ENCODE measurements at places on chromosomes 1 and 21.

DNA sequence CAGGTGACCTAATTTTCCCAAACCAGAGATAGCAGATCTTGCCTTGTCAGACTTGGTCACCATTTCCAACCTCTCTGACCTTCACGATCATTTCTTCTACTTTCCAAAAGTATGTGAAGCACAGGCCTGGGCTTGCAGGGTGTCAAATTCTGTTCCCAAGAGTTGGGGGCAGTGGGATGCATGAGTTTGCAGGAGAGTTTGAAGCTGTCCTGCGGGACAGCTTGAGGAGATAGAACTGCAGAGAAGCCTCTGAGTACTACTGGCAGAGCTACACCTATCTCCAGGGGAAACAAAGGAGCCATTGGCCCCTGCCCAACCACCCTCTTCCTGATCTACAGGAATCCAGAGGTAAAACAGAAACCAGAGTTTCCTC lies 11.3 kb downstream of the TXNIP start:
- no peak for DNase-seq

- DNase-seq, result no peak
Measured at GRCh38 chr1:179091691-179092165, 9.9 kb downstream of the TOR3A start.

GRCh38 chr21:26112975-26113374 lies 57.6 kb downstream of the APP start:
- DNase-seq, result no peak

GRCh38 chr1:22914633-22915217 lies 57.9 kb downstream of the LACTBL1 start:
- DNase-seq, result no peak

DNA sequence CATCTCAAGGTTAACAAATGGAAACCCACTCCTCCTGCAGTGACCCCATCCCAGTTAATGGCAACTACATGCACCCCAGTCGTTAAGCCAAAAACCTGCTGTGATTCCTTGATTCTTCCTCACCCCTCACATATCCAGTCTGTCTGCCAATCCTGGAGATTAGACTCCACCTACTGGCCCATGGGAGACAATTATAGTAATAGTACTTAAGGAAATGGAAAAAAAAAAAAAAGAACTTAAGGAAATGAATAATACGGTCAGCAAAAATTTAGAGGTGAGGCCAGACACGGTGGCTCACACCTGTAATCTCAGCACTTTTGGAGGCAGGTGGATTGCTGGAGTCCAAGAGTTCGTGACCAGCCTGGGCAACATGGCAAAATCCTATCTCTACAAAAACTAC lies 7.0 kb downstream of the NOL9 start:
- DNase-seq, result no peak

DNA sequence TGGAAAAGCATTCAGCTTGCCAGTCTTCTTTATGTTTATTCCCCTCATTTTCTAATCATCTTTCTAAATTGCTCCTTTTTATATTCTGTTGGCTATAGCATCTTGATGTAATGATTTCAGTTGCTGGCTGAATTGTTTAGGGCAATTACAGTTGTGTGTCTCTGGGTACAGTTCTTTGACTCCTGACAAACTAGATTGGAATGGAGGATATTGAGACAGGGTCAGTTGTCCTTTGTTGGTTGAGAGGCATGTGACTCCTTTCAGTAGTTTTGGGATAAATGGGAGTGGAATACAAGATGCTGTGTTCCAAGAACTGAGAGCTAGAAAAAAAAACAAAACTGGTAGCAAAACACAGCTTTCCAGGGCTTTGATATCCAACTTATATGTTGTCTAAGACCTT lies 1.5 kb downstream of the CENPF start:
- no peak for DNase-seq

DNA sequence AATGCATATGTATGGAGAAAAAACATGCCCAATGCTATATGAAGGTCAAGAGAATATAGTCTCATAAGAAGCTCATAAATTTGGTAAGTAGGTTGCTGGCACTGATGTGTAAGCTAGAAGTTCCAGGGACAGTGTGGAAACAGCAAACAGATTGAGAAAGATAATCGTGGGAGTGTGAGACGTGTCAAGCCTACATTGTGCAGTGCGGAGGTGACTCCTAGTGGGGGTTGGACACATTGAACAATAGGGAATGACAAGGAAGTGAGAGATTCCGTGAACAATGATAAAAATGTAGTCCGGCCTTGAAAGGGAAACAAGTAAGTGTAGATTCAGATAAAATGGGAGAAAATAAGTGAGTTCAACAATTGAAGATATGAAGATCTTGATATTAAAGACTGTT lies 788.4 kb upstream of the PRMT6 start:
- DNase-seq, result no peak

- DNase-seq, result no peak
Measured at GRCh38 chr1:169322138-169322537, 45.5 kb downstream of the NME7 start.

DNA sequence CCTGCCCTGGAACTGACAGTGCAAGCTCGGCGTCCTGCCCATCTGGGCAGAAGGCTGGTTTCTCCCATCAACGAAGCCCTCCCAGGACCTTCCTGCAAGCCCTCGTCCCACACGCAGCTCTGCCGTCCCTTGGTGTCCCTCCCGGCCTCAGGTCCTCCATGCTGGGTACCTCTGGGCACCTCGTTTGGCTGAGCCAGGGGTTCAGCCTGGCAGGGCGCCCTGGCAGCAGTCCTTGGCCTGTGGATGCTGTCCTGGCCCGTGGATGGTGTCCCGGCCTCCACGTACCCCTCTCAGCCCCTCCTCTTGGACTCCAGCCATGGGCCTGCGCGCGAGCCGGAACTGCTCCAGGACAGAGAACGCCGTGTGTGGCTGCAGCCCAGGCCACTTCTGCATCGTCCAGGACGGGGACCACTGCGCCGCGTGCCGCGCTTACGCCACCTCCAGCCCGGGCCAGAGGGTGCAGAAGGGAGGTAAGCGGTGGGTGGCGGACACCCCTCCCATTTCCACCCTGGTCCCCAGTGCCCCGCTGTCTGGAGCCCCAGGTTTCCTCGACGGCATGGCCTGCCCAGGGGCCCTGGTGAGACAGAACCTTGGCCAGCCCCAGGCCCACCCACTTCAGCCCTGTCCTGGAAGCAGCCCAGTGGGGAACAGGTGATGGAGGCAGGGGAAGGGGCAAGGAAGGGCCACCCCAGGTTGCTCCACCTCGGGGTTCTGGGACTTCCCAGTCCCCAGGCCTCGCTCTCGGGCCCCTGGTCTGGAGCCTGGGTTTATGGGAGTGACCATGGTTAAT lies 3.5 kb downstream of the TNFRSF14 start:
- no peak for DNase-seq

GRCh38 chr1:166900987-166901386 lies 24.9 kb upstream of the TADA1 start:
- DNase-seq, result no peak

- DNase-seq, result peak; percentile 65
Measured at GRCh38 chr1:204363335-204364114, 3.8 kb upstream of the PLEKHA6 start.

- DNase-seq, result no peak
Measured at GRCh38 chr1:162541619-162542141, 19.8 kb upstream of the UAP1 start.

GRCh38 chr1:31880957-31881687 lies 57.0 kb downstream of the PTP4A2 start:
- DNase-seq, result no peak

- DNase-seq, result peak; percentile 50
Measured at GRCh38 chr1:32992489-32993323, 28.1 kb upstream of the RNF19B start.

DNA sequence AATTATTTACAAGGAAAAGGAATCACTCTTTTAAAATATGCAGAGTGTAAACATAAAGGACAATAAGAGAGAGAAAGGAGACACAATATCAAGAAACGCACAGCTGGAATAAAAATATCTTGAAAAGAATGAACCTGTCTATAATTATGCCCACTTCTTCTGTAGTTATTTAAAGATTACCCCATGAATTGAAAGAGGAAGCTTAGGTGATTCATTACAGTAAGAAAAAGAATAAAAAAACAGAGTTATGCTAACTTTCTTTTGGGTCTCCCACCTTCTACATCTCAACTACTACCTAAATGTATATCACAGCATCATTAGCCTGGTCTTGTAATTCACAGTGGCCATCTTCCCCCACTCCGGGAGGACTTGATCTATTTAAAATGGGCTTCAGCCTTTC lies 182.1 kb downstream of the MRPL39 start:
- DNase-seq, result no peak

DNA sequence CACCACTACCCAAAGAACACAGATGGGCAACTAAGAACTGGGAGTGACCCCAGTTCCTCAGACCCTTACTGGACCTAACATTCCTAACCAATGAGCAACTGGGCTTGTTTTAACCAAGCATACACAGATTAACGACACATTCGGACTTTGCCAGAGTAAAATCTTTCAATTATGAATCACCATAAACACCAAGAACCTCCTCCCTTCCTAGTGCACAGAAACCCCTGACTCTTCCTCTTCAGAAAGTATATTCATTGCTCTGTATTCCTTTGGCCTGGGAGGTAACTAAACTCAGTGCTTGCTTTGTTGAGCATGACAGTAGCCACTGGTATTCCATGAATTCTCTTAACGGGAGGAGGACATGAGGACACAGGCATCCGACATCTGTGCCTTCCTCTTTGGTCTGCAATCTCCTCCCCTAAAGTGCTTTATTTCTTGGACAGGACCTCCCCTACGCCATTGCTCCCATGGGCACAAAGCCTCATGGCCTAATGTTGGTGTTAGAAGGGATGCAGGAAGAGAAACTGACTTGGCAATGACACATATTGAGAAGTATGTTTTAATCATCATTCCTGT lies 42.7 kb downstream of the SEC16B start:
- DNase-seq, result no peak

DNA sequence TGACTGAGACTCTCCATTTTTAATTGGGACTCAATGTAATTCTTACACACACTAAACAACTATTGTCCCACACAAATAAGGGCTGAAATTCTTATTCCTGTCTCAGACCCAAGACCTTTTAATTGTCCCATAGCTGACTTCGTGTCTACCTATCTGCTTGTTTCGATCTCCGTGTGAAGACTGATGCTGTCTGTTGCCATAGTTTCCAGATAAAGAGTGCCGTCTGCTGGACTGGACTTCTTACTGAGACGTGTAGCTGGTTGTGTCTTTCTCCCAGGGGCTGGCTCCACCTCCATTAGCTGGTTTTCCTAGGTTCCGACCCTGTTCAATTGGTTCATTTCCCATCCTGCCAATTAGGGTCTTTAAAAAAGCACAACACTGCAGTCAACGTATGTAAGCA lies 235.3 kb upstream of the PLXNA2 start:
- no peak for DNase-seq

DNA sequence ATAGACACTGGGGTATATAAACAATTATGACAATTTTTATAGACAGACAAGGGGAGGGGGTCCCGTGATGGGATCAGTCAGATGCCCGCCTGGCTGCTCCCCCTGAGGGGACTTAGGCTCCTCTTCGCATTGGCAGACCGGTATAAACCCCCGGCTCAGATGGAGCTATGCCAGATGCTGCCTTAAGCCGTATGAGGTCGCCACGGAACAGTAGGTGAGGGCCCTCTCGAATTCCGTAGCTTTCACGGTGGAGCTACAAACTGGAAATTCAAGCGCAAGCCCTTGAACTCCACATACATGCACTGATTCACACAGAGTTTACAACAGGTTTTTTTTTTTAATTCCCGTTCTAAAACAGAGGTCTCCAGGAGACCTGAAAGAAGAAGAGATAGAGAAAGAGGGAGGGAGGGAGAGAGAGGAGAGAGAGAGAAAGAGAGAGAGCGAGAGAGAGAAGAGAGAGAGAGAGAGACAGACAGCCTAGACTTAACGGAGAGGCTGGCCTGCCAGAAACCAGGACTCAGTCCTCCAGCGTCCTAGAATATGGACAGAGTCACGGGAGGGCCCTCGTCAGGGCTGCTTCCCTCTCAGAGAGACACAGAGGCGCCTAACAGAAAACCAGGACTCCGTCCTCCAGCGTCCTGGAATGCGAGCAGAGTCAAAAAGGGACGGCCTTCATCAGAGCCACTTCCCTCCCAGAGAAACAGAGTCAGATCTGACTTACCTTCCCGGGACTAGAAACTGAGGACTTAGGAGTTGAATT lies 24.4 kb upstream of the TMEM54 start:
- no peak for DNase-seq

DNA sequence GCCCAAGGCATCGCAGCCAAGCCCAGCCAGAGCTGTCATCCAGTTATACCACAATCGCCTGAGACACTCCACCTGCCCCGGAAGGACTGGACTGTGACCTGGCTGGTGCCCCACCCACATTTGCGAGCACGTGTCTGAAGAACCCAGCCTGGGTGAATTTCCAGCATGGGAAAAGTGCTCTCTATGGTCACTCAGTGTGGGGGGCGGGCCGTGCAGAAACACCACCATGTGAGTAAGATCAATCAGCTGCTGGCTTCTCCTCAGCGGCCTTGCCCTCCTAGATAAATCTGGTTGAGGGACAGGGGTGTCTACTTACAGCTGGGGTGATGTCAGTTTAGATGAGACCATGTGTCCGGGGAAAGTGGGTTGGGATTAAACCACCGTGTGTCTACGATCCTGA lies 44.8 kb downstream of the URB1 start:
- no peak for DNase-seq

DNA sequence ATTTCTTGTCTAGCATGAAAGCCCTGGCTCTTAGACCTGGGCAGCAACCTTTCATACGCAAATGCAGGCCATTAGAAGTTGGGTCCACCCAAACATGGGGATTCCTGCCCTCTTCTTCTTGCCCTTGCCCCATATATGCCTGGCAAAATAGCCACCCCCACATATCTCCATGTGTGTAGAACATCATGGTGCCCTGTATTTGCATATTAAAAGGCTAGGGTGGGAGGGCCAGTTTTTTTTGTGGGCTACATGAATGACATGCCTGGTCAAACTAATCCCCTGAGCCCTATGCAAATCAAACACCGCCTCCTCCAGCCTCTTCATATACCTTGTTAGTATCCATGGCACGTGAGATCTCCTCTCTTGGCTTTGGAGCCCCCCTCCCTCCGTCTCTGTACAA lies 24.7 kb downstream of the MFSD2A start:
- no peak for DNase-seq

- no peak for DNase-seq
Measured at GRCh38 chr1:9827558-9828185, 3.9 kb upstream of the CLSTN1 start.

- no peak for DNase-seq
Measured at GRCh38 chr21:15659753-15660422, 69.9 kb upstream of the USP25 start.

- no peak for DNase-seq
Measured at GRCh38 chr1:9312168-9312720, 19.6 kb downstream of the SPSB1 start.

DNA sequence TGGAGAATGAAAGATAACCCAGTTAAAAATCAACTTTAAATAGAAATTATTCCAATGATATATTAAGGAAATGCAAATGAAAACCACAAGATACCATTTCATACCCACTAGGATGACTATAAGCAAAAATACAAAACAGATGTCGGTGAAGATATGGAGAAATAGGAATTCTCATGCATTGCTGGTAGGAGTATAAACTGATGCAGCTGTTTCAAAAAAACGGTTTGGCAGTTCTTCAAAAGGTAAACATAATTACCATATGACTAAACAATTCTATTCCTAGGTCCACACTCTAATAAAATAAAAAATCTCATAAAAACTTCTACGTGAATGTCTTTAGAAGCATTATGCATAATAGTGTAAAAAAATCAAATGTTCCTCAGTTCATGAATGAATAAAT lies 763.3 kb upstream of the BRINP3 start:
- DNase-seq, result no peak

Measured in activated CD4-positive, alpha-beta T cell treated with anti-CD3 and anti-CD28 coated beads for 24 hours (primary cell).